Hepatocyte (in vitro differentiated cells): ENCODE measurements at places on chromosomes 11 and 22.

DNA sequence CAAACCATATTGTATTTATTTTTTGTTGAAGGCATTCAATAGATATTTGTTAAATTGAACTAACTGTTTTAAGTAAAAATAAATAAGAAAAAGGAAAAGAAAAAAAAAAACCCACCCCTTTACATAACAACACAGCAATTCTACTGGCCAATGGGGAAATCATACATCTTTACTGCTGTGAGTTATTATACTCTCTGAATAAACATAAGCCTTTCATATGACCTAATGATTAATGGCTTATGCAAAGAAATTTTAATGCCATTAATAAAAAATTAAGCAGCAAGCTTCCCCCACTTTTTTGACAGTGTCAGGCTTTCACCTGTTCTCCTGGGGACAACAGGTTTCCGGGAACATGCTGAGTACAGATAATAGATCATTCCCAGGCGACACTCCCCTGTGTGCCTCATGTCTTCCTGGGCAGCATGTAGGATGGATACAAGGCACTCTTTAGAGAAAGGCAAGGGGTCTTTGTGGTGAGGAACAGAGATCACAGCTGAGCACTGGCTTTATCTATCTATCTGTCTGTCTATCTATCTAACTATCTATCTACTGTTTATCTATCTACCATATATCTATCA is 676.0 kb downstream of the NTM start:
- DNase-seq, result no peak

DNA sequence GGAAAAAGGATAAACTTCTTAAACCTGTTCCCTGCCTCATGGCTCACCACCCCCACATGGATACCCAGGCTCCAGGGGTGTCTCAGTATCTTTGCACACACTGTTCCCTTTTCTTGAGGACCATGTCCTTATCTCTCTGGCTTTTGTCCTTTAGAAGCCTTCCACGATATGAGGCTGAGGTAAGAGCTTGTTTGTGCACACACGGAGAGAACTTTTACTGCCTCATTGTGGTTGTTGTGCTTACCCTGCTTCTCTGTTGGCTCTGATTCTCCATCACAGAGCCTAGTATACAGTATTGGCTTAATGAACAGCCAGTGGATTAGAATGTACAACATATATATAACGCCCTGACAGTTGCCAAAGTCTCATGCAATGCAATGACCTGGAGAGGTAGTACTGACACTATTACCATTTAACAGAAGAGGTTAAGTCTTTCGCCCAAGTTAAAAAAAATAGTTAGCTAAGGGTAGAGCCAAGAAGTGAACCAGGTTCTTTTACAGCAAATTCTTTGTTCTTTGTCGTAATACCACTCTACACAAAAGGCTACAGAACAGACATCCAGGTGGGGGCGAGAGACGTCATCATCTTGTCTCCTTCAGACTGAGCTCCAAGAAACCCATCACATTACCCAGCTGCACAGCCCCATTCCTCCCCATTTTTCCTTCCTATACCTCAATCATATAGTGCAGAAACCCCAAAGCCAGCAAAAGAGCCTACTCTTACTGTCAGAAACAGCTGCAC is 117.3 kb downstream of the PLEKHA7 start:
- DNase-seq, result no peak

DNA sequence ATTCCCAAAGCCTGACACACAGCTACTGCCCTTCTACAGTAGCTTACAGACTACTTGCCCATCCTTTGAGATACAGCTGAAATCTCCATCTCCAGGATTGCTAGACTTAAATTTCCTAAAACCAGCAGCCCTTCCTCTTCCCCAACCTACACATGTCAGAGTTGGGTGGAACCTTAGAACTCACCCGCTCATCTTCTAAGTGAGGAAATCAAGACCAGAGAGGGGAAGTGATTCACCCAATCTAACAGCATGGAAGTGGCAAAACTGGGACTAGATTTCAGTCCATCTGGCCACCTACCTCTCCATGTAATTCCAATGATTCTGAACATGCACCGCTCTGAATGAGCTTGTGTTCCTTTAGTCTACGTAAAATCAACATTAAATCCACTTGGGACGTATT is 1.0 kb upstream of the TMEM86A start:
- no peak for DNase-seq

DNA sequence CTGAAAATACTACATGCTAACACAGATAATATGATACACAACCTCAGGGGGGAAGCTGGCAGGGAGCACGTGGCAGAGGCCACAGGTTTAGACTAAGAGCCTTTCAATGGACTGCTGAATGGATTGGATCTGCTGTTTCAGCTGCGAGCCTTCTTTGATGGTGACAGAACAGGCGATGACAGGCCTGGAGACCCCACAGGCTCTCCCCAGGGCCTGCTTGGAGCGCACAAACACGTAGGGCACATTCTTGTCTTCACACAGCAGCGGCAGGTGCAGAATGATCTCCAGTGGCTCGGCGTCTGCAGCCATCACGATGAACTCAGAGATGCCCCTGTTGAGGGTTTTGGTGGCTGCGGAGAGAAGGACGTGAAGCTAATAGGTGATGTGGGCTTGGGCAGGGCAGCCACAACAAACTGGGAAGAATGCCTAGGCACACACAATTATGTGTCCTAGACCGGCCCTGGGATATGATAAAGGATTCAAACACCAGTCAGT is 13.8 kb downstream of the SNU13 start:
- DNase-seq, result no peak

DNA sequence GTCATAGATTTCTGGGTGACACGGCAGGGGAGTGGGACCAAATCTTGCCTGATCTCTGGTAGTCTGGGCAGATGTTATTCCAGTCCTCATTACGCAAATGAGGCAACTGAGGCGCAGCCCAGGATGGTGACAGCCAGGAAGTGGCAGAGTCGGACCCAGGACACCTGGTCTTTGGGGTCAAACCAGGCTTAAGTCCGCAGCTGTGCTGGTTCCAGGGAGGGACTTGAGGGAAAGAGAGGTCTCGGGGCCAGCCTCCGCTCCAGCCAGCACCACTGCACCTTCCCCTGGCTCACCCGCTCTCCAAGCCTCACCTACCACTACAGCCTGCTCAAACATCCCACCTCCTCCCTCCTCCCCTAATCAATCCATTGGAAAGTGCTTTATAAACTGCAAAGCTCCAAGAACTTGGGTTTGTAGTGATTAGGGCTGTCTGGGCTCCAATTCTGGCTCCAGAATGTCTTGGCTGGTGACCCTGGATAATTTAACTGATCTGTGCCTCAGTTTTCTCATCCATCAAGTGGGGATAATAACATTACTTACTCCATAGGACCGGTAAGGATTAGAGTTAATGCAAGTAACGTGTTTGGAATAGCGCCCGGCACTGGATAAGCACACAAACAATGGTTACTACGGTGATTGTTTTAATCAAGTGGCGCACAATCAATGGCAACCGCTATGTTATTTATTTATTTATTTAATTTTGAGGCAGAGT is 526 bp upstream of the PNPLA5 start:
- no peak for DNase-seq
